ENCODE measurements at places on chromosomes 7 and 10.

- DNase-seq: no peak
Observed at GRCh38 chr7:39978230-39978934, 28.3 kb downstream of the CDK13 start.

DNA sequence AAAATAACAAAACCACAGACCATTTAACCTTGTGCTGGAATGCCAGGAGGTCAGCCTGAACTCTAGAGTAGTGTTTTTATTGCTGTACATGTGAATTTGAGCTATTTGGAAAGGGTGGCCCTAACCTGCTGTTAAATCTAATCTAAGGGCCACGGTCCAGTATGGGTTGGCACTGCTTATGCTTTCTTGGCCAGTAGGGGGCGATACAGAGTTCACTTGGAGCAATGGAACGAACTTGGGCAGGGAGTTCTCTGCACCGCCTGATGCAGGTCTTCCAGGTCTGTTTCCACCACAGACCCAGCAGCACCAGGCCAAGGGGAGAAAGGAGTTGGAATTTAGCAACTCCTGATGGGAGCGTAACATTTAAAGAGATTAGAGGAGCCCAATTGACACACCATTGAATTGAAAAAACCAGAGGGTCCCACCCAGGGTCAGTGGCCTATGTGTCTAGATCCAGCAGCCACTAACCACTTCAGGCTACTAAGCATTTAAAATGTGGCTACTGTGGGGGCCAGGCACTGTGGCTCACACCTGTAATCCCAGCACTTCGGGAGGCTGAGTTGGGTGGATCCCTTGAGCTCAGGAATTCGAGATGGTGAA is 75.7 kb upstream of the EFCAB10 start:
- DNase-seq: no peak

GRCh38 chr10:97328646-97329453 is 5.7 kb downstream of the FRAT2 start:
- no peak for DNase-seq

GRCh38 chr10:110566472-110567200 is 859 bp upstream of the SMC3 start:
- DNase-seq: no peak

- no peak for DNase-seq
Observed at GRCh38 chr7:47932466-47933037, 15.7 kb downstream of the PKD1L1 start.

GRCh38 chr10:21487416-21488180 is 37.9 kb downstream of the SKIDA1 start:
- no peak for DNase-seq

DNA sequence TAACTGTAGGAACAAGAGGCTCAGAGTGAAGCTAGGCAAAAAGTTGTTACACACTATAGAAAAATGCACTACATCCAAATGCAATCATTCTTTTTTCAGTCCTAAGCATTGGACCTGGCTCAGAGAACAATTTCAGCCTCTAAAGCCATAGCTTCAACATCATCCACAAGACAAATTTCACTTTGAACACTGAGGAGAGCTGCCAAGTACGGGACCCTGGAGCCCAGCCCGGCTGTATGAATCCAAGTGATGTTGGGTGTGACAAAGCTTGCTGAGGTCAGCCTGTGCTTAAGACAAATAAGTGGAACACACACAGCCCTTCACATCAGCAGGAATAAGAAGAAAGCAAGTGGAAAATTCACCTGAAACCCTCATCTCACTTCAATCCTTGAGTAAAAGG is 233.1 kb upstream of the PFKP start:
- no peak for DNase-seq

GRCh38 chr7:4612939-4613841 is 68.9 kb upstream of the FOXK1 start:
- no peak for DNase-seq

DNA sequence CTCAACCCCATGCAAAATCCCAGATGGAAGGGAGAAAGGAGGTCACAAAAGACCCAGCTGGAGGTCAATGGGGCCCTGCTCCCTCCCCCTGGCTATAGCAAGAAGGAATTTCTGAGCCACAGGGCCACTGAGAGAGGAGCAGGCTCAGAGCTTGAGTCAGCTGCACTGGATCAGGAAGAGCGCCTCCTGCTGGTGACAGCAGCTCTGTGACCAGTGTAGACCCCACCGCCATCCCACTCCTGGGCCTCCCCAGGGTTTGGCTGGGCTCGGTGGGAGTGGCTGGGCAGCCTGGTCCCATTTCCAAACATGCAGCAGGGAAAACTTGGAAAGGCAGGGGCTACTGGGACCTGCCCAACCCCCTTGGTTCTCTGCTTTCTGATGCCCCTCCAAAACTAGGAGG is 31.5 kb upstream of the PRLHR start:
- DNase-seq: no peak

DNA sequence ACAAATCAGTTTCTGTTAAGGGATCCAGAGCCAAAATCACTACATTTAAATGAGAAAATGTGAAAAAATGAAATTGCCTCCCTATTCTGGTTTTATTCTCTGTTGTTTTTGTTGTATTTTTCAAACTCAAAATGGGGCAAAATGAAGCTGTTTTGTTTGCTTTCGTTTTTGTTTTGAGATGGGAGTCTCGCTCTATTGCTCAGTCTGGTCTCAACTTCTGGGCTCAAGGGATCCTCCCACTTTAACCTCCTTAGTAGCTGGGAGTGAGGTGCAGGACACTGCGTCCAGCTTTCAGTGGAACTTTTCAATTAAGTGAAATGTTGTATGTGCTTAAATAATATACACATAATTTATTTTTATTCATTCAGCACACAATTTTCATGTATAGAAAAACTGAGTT is 205.0 kb downstream of the SORCS1 start:
- no peak for DNase-seq

GRCh38 chr7:121273467-121274167 is 55.2 kb upstream of the WNT16 start:
- DNase-seq: no peak

DNA sequence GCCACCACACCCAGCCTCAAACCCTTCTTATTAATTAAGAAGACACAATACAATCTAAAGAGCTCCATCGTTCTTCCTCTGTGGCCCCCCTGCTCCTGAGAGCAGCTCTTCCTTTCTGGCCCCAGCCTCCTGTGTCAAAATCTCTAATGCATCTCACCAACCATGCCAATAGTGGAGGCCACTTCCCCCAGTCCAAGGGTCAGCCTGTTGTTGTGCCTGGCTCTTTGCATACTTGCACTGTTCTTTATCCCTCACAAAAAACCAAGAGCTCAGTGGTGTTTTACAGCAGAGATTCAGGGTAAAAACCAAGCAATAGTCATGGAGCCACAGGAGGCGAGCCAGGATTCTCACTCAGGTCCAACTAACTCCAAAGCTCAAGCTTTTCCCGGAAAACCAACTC is 190.2 kb downstream of the GFRA1 start:
- DNase-seq: no peak

DNA sequence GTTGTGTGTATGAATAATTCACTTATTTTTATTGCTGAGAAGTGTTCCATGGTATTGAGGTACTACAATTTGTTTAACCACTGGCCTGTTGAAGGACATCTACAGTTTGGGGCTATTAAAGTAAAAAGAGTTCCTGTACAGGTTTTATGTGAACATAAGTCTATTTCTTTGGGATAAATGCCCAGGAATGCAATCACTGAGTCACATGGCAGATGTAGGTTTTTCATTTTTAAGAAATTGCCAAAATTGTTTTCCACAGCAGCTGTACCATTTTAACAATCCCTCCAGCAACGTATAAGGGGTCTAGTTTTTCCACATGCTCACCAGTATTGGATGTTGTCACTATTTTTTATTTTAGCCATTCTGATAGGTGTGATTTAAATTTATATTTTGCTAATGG is 243.9 kb downstream of the TNS3 start:
- DNase-seq: no peak

DNA sequence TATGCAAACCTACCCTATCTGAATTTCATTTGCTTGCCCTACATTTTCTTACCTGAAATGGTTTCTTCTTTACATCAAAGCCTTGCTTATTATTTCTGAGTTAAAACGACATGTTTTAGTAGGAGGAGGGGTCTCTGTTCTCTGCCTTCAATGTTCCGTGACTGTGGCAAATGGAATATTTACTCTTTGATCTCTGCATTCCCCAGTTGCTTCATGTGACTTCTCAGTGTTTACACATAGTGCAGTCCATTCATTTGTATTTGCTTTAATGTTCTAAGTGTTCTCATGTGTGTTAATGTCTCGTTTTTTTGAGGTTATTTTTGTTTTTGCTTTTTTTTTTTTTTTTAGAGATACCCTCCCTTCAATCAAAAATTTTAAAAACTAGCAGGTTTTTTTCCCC is 75.8 kb downstream of the GNAI1 start:
- DNase-seq: no peak

DNA sequence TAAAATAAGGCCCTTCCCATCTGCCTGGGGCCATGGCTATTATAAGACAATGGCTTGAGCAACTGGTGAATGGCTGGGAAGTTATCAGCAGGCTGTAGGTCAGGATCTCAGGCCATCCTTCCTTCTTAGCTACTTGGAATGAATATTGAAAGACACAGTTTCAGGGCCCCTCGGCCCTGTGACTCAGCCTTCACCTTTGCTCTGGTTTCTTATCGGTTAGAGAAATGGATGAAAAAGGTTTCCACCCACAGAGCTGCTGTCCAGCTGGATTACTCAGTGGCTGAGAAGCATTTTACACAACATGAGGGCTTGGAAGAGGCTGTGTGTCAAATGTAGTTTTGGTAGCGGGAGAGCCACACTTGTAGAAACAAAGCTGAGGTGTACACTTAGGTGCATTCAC is 9.4 kb downstream of the ACSL5 start:
- DNase-seq: no peak

GRCh38 chr7:79880312-79880711 is 254.3 kb upstream of the GNAI1 start:
- no peak for DNase-seq

- no peak for DNase-seq
Observed at GRCh38 chr10:67943917-67944316, 59.5 kb downstream of the SIRT1 start.

DNA sequence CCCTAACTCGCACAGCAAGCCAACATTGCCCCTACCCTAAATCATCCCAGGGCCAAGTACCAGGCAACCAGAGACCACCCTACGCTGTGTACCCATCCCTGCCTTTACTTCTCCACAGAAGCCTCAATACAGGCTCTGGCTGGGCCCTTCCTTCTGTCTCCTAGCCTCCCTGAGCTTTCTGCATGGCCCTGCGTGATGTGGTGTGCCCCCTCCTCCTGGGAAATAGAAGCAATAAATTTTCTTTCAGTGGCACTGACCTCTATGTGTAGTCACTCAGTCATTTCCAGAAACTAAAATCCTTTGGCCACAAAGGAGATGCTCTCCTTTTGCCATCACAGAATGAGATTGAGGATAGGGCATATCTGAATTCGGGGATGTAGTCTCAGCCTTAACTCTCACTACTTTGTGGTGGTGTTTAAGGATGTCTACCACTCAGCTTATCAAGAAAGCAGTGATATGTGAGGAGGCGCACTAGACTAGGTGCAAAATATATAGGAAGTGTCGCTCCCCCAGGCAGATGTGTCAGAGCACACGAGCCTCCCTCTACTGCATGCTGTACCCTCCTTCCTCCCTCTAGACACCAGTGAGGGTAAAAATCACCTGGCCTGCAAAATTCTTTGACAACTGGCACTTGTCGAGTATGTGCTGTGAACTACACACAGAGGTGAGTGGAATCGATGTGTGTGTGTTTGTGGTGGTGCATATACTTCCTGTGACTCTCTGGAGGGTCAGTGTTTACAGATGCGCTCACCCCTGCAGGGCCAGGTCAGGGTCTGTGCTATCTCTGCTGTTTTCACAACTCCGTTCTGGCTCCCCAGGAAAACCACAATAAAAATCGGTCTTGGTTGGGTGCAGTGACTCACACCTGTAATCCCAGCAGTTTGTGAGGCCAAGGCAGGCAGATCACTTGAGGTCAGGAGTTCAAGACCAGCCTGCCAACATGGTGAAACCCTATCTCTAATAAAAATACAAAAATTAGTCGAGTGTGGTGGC is 825.9 kb upstream of the IGFBP3 start:
- DNase-seq: no peak

DNA sequence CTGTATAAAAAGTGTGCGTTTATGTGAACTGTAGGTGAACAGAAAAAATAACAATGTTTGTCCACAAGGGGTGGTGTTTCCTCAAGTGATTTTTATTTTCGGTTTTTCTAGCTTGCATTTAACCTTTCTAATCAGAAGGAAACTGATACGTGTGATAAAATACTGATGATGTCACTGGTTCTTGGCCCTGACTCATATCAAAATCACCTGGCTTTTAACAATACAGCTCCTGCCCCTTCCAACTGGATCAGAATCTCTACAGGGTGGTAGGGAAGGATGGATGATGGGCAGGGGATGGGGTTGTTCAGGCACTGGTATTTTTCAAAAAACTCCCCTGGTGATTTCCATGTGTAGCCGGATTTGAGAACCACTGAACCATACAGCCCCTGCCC is 10.9 kb downstream of the NPFFR1 start:
- DNase-seq: no peak

DNA sequence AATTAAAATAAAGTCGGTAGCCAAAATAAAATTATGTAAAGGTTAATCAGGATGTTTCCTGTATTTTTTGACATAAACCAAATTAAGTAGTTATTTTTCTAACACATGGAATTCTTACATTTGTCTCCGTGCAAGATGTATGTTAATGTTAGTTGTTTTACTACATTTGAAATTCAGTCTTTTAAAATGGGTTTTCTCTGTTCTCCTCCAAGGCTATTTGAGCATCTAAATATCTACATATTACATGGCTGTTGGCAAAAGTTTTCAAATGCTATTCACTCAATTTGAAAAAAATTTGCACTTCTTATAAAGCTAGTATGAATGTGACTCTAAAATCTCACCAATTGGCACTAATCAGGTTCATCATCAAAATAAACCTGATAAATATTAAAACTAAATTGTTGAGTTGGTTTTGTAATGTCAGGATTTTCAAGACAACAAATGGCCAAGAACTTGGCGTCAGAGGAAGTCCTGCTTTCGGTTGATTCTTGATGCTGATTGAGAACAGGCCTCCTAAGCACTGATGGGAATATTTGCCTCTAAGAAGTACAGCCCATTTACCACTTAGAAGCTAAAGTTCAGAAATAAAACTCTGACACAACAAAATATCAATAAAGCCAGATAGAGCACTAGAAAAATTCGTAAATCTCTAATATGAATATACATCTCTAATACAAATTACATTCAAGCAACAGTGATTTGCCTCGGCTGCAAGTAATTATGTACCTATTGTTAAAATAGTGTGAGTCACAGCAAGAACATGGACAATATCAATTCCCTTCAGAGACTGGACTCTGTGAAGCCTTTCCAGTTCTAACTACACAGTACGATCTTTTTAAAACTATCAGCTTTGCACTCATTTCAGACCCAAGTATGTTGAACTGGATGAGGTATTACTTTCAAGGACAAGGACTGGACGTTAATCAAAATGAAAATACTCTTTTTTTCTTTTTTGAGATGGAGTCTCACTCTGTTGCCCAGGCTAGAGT is 733.1 kb upstream of the C7orf33 start:
- no peak for DNase-seq

- no peak for DNase-seq
Observed at GRCh38 chr7:34354011-34354410, 304.0 kb upstream of the NPSR1 start.
